ENCODE measurements at places on chromosomes 3 and 15.

- no peak for DNase-seq
Observed at GRCh38 chr3:120449701-120450599, 842 bp downstream of the FSTL1 start.

DNA sequence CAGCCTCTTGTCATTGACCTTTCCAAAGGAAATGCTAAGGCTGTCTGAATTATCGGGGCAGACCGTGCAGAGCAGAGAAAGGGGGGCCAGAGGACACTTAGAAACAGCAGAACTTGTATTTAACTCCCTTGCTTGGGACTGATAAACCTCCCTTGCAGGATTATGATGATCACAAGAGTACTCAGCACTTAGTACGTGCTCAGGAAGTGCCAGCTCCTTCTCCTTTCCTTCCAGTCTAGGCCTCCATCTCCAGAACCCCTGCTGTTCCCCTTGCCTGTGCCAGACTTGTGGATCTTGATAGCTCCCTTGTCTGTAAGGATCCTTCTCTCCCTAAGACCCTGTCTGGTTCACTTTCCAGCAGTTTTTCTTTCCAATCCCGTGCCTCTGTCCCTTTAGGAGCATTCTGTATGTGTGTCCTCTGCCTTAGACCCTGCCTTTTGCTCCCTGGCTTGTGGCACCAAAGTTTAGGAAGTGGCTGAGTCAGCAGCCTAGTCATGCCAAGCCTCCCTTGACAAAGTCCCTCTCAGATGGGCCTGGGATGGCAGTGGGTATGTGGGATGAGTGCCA lies 747 bp downstream of the SORD start:
- peak; percentile 20 for DNase-seq

DNA sequence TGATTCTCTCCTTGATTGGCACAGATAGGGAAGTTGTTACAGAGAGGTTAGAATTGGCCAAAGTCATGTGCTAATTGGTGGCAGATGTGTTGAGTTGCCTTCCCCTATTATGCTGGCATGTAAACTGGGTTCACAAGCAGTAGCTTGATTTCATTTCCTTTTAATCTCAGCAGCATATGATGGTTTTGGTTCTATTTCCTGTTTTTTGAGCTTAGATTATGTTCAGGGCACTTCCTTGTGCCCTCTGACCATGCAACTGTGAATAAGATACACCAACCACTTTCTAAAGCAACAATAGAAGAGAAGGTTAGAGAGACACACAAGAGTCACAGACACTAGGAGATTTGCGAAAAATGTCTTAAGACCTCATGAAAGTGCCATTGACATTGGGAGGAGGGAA lies 16.5 kb downstream of the HPS3 start:
- no peak for DNase-seq

DNA sequence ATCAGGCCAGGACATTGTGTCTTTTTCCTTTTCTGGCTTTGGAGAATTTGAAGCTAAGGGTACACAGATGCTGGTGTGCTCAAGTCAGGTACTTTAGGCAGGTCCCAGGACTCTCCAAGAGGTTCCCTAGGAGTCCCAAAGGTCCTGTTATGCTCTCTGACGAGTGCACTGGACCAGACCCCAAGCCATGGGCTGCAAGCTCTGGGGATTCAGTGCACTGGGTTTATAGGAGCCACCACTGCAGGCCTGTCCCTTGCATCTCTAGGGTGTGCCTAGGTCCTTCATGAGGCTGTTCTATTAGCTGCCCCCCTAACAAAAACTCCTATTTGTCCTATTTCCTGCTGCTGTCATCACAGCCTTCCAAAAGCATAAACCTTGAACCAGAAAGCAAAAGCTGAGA lies 31.9 kb upstream of the BFSP2 start:
- DNase-seq: no peak

- DNase-seq: no peak
Observed at GRCh38 chr3:128485282-128486204, 7.5 kb downstream of the GATA2 start.

DNA sequence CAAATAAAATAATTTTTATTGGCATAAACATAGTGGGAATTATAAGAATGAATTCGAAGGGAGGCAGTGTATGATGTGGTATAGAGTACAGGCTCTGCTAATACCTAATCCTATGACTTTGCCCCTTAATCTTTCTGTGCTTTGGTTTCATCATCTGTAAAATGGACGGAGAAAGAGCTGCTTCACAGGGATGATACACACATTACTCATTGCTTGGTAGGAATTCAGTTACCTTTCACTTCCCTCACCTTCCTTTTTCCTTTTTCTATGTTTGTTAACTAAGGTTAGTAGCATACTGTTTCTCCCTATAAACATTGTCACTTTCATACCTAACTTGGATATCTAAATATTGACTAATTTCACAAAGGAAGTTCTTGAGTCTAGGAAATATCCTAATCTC lies 36.2 kb downstream of the LEKR1 start:
- DNase-seq: no peak
